ENCODE measurements at places on chromosomes 7 and 10.

DNA sequence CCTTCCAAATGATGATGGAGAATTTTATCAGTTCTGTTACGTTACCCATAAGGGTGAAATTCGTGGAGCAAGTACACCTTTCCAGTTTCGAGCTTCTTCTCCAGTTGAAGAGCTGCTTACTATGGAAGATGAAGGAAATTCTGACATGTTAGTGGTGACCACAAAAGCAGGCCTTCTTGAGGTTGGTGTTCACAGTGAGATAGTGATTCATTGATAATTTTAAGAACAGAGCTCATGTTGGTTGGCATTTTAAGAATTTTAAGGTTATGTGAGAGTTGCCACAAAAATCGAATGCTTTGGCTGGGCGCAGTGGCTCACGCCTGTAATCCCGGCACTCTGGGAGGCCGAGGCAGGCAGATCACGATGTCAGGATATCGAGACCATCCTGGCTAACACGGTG, 25.9 kb downstream of the TAX1BP1 start:
- DNase-seq, result no peak

GRCh38 chr10:11167233-11167966, 149.7 kb downstream of the CELF2 start:
- no peak for DNase-seq

GRCh38 chr7:31724696-31725095, 37.7 kb downstream of the PPP1R17 start:
- no peak for DNase-seq

DNA sequence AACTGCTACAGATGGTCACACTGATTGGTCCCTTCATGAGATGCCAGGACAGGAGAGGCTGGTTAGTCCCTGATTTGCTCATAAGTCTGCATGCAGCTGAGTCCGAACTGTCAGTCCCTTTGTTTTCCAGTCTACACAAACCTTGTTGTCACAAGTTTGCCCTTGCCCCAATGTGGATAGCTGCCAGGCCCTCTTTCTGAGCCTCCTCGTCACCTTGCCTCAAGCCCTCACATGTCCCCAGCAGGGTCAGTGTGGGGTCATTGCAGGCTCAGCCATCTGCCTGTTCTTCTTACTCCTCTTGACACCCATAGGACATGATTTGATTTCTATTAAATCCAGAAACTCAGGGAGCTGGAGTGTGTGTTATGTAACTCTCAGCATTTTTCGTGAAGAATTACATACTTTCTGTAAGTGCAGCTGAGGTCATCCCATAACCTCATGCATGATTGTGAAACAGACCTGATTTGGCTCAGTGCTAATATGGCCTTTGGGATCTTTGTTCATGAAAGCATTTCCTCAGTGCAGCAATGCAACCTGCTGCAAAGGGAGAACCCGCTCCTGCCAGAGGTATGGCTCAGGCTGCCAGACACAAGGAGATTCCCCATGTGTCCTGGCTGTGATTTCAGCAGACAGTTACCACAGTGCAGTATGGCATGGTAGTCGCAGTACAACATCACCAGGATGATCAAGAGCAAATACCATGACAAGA, 70.0 kb upstream of the ZMIZ2 start:
- no peak for DNase-seq

DNA sequence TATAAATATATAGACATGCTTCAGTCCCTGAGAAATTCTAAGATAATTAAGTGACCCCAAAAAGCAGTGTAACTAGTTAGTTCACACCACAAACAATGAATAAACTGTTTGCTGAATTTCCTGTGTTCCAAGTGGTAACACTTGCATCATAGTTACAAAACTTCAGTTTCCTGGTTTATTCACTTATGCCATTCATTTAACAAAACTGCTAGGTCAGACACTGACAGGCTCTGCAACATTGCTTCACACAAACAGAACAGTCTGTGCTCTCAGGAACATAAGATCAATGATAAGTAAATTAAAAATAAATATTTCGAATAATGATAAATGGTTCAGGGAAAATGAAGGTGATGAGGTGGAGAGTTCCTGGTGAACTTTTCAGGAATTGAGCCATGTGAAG, 133.3 kb upstream of the NAMPT start:
- DNase-seq, result no peak

DNA sequence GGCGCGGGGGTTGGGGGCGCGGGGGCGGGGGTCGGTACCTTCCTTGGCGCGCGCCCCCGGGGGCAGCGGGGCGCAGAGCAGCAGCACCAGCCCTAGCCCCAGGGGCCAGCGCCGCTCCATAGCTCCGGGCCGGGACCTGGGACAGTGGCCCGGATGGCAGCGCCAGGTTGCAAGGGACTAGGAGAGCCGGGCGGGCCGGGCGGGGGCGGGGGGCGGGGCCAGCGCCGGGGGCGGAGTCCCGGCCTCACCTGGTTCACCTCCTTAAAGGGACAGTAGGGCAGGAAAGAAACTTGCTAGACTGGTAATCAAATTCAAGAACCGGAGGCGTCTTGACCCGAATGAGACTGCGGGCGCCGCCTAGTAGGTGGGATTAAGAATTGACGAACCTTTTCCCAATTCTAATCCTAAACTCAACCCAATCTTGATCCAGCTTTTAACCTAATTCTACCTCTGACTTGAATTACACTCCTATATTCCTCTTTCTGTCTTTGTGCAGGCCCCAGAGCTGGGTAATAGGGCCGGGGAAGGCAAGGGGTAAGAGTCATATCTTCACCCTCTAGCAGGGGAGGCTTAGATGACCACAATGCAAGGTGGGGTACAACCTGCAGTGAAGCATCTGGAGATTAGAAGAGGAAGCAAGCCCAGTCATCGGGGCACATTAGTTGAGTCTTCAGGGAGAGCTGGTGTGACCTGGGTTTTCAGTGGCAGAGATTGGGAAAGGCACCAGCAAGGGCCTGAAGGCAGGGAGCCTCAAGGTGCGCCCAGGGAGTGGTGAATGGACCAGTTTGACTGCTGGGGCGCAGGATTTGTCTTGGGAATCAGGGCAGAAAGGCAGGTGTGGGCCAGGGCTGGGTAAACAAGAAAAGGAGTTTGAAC, at the start of gene EPHA1:
Gene EPHA1, minus strand, starts transcription at position 171 of the 876 bp plus-strand sequence. Its CDS starts 51 bp downstream, at position 120.
- DNase-seq, result peak; percentile 76

All from posterior vena cava (tissue), 2 donors.